ENCODE measurements at places on chromosomes 6 and 20.

GRCh38 chr20:53547664-53548239, 45.9 kb downstream of the ZNF217 start:
- DNase-seq: peak; percentile 66

GRCh38 chr20:9457136-9457535, 57.3 kb upstream of the LAMP5 start:
- no peak for DNase-seq

DNA sequence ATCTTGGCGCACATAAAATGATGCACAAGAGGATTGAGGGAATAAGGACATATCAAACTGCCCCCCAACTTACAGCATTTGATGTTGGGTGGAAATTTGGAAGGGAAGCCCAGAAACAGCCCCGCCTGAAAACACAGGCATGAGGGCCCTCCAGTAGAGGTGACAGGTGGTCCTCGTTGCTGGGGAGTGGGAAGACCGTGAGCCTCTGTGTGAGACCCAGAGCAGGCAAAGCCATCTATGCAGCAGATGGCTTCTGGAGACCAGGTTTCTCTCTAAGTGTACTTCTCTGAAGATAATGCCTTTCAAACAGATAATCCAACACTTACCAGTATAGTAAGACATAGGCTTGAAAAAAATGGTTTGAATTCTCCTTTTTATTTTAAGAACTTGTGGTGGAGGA, 132.2 kb upstream of the INSM1 start:
- DNase-seq: no peak

- DNase-seq: no peak
These were observed 345.4 kb downstream of the COL12A1 start for GRCh38 chr6:74860456-74860855.

- no peak for DNase-seq
These were observed 226.8 kb upstream of the HS3ST5 start for GRCh38 chr6:114569669-114570068.

DNA sequence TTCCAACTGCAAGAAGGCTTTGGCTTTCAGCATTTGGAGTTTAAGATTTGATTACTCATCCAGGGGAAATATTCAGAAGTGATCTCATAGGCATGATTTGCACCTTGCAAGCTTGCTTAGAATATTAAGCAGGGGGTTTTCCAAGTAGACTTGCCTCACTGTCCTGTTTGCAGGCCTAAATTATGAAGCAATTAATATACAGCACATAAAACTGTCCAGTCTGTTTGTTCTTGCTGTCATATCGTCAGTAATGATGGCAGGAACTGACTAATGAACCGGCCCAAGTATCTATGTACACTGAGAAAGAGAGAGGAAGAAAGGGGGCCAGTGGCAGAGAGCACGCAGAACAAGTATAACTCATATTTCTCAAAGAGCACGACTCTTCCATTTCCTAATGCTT, 212.5 kb upstream of the SUPT3H start:
- DNase-seq: no peak

- DNase-seq: no peak
These were observed 290.9 kb downstream of the CDC5L start for GRCh38 chr6:44678252-44678935.

- DNase-seq: no peak
These were observed 159.9 kb downstream of the UNC5CL start for GRCh38 chr6:40879169-40879568.

- DNase-seq: no peak
These were observed 29.2 kb downstream of the SLC22A23 start for GRCh38 chr6:3427687-3428085.

- DNase-seq: no peak
These were observed 86.2 kb downstream of the PLEKHG1 start for GRCh38 chr6:150685860-150686259.

DNA sequence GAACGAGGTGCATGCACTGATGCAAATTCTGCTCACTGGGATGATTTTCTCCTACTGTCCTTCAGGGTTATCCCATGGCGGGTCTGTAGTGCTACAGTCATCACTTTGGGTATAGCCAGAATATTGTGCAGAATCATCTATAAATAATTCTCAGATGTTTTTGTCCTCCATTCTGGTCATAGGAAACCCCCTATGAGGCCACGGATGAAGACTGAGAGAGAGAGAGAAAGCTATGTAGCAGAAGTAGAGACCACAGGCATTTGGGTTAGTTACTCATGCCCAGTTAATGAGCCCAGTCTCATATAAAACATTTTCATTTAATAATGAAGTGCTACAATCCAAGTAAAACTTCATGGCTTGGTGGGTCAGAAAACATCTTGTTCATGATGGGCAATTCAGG, 145.1 kb upstream of the PLN start:
- no peak for DNase-seq

GRCh38 chr6:104799134-104799657, 60.5 kb downstream of the HACE1 start:
- DNase-seq: no peak

DNA sequence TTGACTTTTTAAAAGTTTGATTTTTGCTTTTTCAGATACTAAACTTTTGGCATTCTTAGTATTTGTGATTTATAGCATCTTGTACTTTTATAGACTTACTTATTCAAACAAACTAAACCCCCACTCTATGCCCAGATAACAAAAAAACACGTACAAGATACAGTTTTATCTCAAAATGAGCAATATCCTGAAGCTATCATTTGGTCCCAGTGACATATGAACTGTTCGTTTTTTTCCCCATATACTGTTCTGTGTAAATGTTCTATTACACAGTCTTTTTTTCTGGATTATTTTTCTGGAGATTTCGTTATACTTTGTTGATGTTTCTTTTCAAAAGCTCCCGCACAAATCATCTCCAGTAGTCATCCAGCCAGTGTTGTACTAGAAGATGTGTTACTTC, 27.3 kb upstream of the SERINC3 start:
- DNase-seq: no peak

DNA sequence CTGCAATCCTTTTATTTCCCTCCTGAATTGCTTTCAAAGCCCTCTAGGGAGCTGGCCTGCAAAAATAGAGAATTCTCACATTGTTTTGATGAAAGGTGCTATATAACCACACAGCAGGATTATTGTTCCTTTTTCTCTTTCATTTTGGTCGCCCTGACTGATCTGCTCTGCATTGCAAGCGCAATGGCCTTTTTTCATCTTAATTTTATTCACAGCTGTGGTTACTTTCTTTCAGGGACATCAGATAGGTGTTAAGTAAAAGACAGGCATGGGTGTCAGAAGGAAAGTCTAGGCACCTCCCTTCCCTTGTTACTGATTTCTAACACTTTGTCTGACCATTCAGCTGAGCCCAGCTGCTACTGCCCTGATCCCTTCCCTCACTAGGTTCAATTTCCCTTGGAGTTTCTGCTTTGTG, 850.5 kb upstream of the MAP3K7 start:
- no peak for DNase-seq

- no peak for DNase-seq
These were observed 107.7 kb upstream of the CDYL start for GRCh38 chr6:4668271-4669179.

DNA sequence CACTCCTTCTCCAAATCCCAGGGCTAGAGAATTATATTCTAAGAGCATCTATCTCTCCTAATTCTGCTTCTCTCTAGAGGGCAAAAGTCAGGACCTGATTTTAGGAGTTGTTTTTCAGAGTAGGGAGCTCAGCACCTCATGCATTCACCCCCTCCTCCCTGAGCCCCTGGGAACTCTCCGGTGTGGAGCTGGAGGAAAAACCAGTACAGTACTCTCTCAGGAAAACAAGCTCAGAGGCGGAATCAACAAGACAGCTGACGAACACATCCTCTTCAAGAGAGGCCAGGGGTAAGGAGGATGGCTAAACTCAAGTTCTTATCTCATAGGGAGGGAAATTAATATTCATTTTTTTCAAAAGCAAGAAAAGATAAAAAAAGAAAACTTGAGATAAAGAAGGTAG, 120.1 kb upstream of the CDYL start:
- no peak for DNase-seq

DNA sequence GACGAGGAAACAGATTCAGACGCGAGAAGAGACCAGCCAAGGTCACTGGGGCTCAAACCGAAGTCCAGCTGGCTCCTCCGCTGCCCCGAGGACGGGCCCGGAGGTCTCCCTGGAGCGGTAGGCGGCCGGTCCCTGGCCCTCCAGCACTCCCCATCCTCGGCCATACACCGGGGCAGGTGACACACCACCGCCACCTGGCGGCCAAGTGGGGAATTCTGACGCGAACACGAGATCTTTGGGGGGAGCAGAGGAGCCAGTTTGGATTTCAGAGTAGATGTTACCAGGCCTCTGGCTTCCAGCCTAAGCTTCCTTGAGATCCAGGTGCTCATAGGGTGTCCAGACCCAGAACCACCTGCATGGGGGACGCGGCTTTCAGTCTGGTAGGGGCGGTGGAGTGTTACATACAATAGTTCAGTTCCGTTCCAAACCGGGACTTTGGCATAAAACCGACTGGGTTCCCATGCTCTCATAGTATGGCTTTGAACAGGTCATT, 16.1 kb downstream of the BPIFB1 start:
- no peak for DNase-seq

GRCh38 chr6:119105282-119105681, 26.8 kb upstream of the FAM184A start:
- DNase-seq: no peak

DNA sequence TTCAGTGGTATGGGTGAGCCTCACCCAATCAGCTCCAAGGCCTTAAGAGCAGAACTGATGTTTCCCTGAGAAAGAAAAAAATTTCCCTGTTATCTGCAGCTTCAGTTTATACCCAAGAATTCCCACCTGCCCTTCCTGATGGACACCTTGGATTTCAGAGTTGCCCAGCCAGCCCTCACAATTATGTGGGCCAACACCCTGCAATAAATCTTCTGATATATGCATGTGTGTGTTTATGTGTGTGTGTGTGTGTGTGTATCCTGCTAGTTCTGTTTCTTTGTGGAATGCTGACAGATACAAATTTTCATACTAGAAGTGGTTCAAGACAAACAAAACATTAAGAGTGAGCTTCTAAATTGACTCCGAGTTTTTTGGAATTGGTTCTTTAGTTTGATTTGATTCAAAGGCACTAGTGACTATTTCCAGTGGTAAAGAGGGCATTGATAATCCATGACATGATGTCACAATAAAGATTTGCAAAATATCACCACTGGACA, 246.6 kb upstream of the BTBD3 start:
- DNase-seq: no peak

Measured in left renal pelvis (tissue), 4 donors.